IMR-90 (cell line): ENCODE measurements at places on chromosomes 4 and X. TPM values are rescaled to one million over a fixed set of nuclear protein-coding genes. Genes with fewer than 3 reads are reported as not detected.

DNA sequence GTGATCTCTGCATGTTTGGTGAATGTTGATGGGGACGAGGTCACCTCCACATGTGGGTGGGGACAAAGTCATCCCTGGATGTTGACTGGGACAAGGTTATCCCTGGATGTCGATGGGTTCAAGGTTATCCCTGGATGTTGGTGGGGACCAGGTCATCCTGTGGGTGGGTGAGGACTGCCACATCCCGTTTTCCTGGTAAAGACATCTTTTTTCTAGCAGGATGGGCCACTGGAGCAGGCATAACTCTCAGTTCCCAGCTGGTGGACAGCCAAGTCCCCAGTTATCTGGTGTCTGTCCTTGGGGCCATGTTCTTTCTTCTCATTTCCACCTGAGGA is 28.3 kb upstream of the PLCXD1 start:
- H3K4me3 ChIP-seq = no peak overlapping the region
- no peaks in the 10 kb centered on the region for H3K27me3 ChIP-seq
- no peak for DNase-seq
- no peaks in the 10 kb centered on the region for H3K36me3 ChIP-seq
- H3K4me1 ChIP-seq = no peaks in the 10 kb centered on the region
- H3K27ac ChIP-seq = no peak overlapping the region

Gene MBNL3
- 1.1 TPM in 2 replicates for total RNA-seq

DNA sequence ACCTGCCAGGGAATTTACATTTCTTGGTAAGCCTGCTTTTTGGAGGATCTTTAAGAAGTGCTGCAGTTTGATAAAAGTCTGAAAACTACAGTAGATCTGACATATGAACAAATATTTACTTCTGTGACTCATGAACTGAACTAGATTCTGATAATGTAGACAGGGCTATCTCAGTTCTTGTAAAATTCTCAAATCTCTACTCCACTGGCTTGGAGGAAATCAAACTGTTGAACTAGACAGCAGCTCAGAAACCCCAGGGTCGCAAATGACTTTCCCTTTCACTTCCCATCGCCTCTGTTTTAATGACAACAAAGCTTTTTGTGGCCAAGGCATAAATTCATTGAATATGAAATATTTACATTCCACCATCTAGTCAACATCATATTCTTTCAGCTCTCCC is 15.4 kb upstream of the OCIAD1 start:
- peaks cover 2% of the 10 kb centered on the region; the same call in 1 of the 2 replicates for H3K27me3 ChIP-seq
- H3K4me1 ChIP-seq = no peaks in the 10 kb centered on the region
- DNase-seq = no peak
- H3K36me3 ChIP-seq = no peaks in the 10 kb centered on the region
- H3K27ac ChIP-seq = no peak overlapping the region

Gene TNIP3
- 0.18 and 0.28 TPM in 2 replicates for total RNA-seq

GRCh38 chr4:133157460-133158160 is 8.5 kb downstream of the PCDH10 start:
- no peak overlapping the region for H3K4me3 ChIP-seq
- H3K36me3 ChIP-seq = no peaks in the 10 kb centered on the region
- DNase-seq = no peak
- no peak overlapping the region for H3K27ac ChIP-seq
- H3K4me1 ChIP-seq = no peaks in the 10 kb centered on the region
- peaks cover 6% of the 10 kb centered on the region for H3K27me3 ChIP-seq
